ENCODE measurements at places on chromosomes 3 and 15. TPM values are rescaled to one million over a fixed set of nuclear protein-coding genes. Genes with fewer than 3 reads are reported as not detected.

GRCh38 chr15:85756411-85757072, 38.2 kb downstream of the KLHL25 start:
- no peak for DNase-seq

- DNase-seq, result no peak
Measured at GRCh38 chr3:149324332-149324731, 9.1 kb downstream of the TM4SF18 start.

DNA sequence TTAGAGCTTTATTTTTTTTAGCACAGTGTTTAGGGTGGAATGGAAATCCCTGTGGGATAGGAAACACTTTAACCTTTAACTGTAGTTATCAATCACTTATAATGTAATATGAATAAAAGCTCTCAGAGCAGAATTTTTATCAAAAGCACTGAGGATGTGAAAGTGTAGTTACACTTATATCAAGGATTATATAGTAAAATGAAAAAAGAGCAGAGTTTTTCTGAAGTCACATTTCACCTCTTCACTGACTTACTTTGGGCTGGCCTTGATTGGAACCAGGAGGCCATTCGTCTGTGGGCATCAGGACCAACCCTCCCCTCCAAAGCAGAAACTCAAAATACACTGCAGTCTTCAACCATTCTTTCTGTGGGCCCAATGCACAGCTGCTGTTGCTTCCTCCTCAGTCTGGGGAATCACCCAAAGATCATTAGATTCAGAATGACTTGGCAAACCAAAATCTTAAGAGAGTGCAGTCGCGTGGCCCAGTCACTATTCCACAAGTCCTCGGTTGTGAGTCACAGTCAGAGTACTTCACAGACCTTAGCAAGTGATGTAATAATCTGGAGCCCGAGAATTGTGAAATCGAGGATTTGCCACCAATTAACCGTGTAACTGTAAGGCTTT, 132.6 kb upstream of the COL8A1 start:
- no peak for DNase-seq

GRCh38 chr15:66779331-66780009, 77.4 kb downstream of the SMAD6 start:
- no peak for DNase-seq

NR1I2 gene
- total RNA-seq, result 4.4 TPM

- DNase-seq, result no peak
Measured at GRCh38 chr3:48431224-48432029, 1.5 kb upstream of the PLXNB1 start.

TBC1D2B gene
- total RNA-seq, result 17.8 TPM

LZTFL1 gene
- 13.9 TPM for total RNA-seq

GRCh38 chr3:70000563-70001081, 1.1 kb downstream of the SAMMSON start:
- no peak for DNase-seq

GRCh38 chr15:96411056-96412031, 80.8 kb downstream of the NR2F2 start:
- no peak for DNase-seq

GRCh38 chr3:65526656-65527055, 512.1 kb downstream of the MAGI1 start:
- no peak for DNase-seq

All from GM23338 (cell line).